ENCODE measurements at places on chromosomes 2 and 18.

DNA sequence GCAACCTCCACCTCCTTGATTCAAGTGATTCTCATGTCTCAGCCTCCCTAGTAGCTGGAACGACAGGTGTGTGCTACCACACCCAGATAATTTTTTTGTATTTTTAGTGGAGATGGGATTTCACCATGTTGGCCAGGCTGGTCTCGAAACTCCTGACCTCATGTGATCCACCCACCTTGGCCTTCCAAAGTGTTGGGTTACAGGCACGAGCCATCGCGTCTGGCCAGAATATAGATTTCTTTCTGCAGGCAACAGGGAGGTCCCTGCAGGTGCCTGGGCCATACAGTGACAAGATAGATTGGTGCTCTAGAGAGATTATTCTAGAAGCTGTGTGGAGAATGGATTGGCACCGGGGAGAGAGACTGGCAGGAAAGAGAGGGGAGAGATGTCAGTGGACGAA lies 13.3 kb downstream of the PLCD4 start:
- no peak for DNase-seq

GRCh38 chr2:169363560-169364150 lies 1.3 kb upstream of the LRP2 start:
- DNase-seq, result peak; percentile 62

- no peak for DNase-seq
These were observed 49.9 kb downstream of the MTCL1 start for GRCh38 chr18:8754995-8755960.

DNA sequence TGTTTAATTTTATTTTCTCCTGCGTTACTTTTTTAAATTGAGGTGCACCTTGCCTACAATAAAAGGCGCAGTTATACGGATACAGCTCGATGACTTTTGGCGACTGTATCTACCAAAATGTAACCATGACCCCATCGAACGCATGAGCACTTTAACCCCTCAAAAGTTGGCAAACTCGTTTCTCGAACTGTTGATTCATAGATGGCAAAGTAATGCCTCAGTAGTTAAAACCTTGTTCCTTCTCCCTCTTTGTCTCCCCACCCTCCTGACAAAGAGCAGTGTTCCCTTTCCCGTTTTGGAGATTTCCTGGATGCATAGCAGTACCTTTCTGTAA lies 577 bp downstream of the MOGAT1 start:
- no peak for DNase-seq

DNA sequence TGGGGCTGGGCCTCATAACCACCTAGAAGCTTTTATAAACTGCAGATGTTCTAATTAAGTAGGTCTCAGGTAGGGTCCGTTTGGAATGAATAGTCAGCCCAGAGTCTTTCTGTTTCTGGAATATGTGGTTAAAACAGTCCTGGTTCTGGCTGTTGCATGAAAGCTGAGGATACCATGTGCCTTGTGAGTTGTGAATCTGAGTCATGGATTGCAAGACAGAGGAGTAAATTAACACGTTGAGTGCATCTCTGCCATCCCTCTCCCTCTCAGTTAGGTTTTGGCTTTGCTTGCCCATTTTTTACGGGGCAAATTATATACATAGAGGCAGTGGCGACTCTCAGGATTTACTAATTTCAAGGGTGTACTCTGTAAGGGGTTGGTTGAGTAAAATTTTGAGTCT lies 59.1 kb downstream of the NCK2 start:
- DNase-seq, result no peak
